ENCODE measurements at places on chromosomes 12 and 14.
A peak's percentile ranks its signal among the peaks of the same experiment; 100 is the strongest.

GRCh38 chr14:91152499-91152898, 38.6 kb downstream of the DGLUCY start:
- DNase-seq: no peak

- DNase-seq: no peak
These were observed 338.6 kb downstream of the PCNX1 start for GRCh38 chr14:71245659-71246361.

GRCh38 chr12:124194264-124194892, 100.5 kb upstream of the RFLNA start:
- no peak for DNase-seq

GRCh38 chr12:10033783-10034545, 3.5 kb downstream of the CLEC9A start:
- peak; percentile 55 for DNase-seq

DNA sequence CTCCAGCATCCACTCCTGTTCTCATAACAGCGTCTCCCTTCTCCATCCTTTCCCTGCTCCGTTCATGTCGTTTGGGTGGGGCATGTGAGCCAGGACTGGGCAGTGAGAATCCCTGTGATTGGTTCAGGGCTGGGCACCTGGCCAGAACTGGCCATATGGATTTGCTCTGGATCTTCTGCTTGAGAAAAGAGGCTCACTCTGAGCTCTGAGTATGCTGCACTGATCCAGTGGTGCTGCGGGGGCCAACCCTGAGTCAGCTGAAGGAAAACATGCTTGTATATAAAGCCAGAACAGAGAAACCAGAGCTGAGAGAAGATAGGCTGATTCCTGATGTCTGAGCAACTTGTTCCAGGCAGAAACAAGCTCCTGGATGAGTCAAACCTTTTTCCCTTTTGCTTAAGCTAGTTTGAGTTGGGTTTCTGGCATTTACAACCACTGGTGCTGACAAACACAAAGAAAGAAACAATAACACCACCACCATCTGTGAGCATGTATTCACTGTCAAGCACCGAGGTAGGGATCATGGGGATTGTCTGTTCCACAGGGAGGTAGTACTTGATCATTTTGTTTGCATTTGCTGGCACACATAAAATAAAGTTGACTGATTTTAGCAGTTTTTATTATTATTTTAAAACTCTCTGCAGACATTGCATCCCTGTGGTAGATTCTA, 14.0 kb upstream of the HPD start:
- DNase-seq: no peak

DNA sequence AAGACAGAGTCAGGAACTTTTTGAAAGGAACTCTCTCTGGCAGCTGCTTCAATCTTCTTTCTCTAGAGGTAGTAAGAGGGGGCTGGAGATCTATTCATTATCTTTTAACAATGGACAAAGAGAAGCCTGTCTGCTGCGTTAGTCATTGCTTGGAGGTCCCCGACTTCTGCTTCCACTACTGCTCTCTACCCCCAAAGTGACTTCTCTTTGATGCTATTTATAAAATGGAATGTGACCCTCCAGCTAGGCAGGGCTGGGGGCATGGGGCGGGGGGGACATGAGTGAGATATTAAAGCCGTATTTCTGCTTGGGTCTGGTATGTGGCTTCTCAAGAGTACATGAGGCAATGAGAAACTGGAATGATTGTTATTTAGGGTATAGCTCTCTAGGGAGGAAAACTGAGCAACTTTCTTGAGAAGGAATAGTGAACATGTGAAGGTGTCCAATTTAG, 41.4 kb upstream of the NUDT4 start:
- DNase-seq: no peak

DNA sequence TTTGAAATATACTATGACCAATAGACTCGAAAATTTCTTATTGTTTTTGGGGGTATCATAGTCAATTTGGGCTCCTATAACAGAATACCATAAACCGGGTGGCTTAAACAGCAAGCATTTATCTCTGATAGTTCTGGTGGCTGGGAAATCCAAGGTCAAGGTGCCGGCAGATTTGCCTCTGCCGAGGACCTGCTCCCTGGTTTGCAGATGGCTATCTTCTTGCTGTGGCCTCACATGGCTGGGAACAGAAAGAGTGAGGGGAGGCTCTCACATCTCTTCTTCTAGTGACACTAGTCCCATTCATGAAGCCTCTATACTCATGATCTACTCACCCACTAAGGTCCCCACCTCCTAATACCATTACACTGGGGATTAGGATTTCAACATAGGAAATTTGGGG, 70.7 kb downstream of the BORCS5 start:
- DNase-seq: no peak
